Immature natural killer cell (primary cell): ENCODE measurements at places on chromosomes 7 and 10.

DNA sequence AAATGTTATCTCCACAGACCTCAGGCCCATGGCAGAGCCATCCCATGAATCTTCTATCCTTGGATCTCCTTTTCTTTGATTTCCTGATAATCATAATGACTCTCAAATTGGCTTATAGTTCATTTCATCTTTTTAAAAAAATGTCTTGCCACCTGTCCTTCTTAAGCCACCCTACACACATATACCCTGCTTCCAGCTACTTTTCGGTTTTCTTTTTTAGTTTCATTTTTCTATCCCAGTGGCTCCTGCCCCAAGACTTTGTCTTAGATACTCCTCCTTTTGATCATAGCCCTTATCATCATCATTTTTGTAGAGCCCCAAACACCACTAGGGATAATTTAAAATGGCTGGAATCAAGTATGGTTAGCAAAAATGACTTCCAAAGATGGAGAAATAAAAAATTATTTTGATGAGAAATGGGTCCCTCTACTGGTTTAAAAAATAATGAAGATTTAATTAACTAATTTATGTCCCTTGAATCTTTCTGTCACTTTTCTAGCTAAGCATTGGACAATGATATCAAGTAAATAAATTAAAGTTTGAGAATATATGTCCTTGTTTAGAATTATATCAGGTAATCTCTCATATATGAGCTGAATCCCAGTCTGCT is 277.3 kb upstream of the SEMA3D start:
- no peak for DNase-seq

DNA sequence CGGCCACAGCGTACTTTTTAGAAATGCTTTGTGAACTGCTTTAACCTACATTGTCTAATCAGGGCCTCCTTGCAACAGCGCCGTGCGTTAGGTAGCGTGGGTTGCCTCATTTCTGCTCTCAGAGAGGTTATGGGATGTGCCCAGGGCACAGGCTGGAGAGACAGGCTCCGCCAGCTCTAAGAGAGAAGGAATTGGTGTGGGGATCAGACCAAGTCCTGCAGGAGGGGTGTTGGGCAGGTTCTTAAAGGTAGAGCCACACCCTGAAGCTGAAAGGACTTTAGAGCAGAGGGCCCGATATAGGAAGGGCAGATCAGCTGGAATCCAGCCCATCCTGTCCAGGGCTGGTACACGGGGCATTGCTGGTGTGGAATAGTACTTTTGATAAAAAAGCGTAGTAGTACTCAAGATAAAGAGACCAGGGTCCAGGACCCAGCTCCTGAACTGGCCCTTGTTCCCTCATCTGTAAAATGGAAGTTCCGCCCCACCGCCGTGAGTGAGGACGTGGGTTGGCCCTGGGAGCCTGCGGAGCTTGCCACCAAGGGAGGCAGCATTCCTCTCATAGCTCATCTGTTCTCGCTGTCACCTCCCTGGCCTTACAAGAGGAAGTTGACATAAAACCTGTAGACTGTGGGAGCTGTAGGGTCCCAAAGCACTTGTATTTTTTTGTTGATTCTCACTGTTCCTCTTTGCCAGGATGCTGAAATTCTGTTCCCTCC is 37.2 kb downstream of the TMEM120A start:
- DNase-seq = no peak

GRCh38 chr7:47588704-47589225 is 6.9 kb upstream of the TNS3 start:
- no peak for DNase-seq

GRCh38 chr7:157585113-157585861 is 248.5 kb downstream of the DNAJB6 start:
- no peak for DNase-seq

GRCh38 chr7:157688533-157689268 is 351.9 kb downstream of the DNAJB6 start:
- no peak for DNase-seq

DNA sequence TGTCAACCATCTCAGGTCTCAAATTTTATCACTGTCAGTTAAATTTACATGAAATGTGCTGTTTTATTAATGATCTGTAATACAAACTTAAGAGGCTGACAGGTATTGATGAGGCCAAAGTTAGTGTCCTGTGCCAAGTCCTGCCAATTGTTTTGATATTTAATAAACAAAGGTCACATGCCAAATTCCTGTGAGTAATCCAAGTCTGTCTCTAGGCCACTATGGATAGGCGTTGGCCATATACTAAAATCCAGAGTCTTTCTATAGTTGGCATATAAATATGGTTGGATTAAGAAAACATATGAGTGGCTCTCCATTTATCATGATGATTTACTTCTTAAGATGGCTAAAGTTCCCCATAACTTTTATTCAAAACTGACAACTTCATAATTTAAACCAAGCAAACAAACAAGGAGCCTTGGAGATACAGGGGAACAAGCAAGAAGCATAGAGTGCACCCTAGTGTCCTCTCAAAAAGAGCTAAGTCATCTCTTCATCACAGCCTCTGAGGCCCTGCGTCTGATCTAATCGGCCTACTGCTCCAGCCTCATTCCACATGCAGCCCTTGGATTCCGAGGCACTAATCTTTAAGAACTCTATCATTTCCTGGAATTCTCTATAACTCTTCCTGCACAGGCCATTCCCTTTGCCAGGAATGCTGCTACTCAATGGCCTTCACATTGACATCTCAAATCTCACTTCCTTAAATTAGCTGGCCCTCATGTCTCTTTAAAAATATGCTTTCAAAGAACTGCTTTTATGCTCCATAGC is 32.7 kb upstream of the NRCAM start:
- no peak for DNase-seq
